ENCODE measurements at places on chromosomes 4 and X.

GRCh38 chr4:75030649-75031235, 97.8 kb downstream of the PARM1 start:
- no peak for DNase-seq

- DNase-seq = no peak
Measured at GRCh38 chr4:62899646-62900364, 1509.4 kb downstream of the TECRL start.

- DNase-seq = peak; percentile 35
Measured at GRCh38 chrX:74023203-74023602, 280.8 kb upstream of the ZCCHC13 start.

DNA sequence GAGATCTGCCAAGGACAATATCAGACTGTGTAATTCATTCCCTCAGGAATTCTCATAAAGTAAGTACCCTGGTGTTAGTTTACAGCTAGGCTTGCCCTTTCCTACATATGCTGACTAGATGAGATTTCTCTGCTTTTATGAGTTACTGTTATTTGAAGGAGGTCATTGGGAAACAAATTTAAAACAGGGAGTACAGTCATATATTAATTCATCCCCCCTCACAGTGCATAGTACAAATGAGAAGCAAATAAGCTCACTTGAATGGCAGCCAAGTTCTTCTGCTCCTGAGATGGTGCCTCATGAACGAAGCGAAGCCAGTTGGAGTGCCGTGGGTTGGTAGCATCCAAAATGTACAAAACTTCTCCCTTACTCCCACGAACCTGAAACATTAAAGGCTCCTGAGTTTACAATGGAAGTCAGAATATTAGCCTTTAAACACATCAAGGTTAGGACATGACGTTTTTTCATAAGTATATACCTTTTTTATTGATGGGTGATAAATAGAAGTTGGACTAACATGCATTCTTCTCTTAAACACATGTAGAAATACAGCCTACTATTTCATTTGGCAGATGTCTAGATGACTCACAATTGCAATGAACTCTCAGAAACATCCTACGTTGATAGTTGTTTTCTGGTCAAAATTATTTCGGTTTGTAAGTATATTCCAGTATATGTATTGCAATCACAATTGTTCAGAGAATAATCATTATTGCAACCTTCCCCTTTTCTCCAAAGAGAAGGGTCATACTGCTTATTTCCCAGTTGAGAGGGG, 69.2 kb downstream of the PRDM5 start:
- DNase-seq = no peak

- no peak for DNase-seq
Measured at GRCh38 chr4:14008494-14008893, 381.0 kb upstream of the BOD1L1 start.

- no peak for DNase-seq
Measured at GRCh38 chr4:94329933-94330332, 12.7 kb downstream of the HPGDS start.

GRCh38 chr4:29046186-29046585, 1674.0 kb upstream of the PCDH7 start:
- peak; percentile 74 for DNase-seq

DNA sequence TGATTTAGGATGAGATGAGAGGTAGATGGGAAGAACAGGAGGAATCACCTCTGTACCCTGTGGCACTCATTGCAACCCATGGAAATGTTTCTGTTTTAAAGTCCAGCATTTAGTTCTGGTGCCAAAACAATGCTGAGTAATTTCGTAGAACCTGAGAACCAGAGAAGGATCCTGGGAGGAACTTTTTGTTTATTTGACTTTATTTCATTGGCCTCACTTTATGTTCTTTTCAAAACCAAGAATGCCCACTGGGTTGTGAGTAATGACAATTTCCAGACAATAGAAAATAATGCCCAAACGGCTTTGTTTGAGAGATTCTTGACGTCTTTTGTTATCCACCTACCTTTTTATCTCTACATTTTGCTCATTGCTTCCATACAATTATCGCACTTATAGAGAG, 111.3 kb downstream of the SHROOM3 start:
- DNase-seq = no peak

GRCh38 chr4:91057871-91058270, 930.7 kb downstream of the CCSER1 start:
- no peak for DNase-seq

- peak; percentile 57 for DNase-seq
Measured at GRCh38 chr4:25113915-25114904, 46.0 kb downstream of the SEPSECS start.

DNA sequence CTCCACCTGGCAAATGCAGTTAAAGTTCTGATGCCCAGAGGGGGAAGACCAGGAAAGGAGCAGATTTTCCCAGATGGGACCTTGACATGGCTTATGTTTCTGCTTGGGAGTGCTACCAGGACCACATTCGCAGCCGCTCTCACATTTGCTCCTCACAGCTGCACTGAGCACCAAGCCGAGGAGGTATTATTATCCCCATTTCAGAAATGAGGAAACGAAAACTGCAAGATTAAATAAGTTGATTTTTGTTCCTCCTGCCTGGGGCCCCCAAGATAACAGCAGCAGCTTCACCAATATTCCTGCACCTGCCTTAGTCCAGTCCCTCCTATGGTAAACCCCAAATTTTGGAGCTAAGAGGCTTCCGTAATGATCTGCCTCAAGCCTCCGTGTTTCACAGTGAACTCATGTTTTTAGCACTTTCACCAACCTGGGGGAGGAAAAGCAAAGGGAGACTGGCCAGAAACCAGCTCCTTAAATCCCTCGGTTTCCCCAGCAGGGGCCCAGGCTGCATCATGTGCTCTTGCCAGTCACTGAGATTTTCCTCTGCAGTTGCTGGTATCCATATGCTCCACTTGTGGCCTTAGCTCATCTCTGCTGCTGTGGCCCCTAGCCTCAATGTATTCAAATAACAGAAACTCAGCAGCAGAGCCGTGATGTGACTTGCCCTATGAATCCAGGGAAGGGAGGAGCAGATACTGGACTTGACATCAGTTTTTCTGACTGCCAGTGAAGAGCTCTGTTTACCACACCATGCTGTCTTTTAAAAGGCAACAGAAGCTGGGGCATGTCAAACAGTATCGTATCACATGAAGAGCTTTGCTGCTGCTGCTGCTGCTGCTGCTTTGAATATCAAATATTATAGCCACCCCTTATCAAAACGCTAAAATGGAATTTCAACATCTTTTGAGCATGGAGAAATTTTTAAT, 95.5 kb upstream of the KLHL13 start:
- DNase-seq = no peak

DNA sequence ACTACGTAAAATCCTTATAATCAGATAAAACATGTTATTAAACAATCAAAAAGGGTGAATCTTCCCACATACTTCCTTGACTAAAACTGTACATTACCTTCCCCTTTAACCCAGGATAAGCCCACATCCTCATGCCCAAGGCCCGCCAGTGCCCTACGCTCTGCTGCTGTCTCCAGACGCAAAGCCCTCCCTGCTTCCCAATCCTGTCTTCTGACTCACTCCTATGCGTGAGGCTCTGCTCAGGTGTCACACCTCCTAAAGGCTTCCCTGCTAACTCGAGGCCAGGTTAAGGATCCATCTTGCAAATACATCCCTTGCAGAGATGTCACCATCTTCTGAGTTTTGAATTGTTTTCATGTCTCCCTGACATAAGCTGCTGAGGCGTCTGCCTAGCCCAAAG, 61.6 kb downstream of the STX18 start:
- no peak for DNase-seq

- peak; percentile 73 for DNase-seq
Measured at GRCh38 chrX:135086197-135086854, 34.0 kb downstream of the ETDB start.

DNA sequence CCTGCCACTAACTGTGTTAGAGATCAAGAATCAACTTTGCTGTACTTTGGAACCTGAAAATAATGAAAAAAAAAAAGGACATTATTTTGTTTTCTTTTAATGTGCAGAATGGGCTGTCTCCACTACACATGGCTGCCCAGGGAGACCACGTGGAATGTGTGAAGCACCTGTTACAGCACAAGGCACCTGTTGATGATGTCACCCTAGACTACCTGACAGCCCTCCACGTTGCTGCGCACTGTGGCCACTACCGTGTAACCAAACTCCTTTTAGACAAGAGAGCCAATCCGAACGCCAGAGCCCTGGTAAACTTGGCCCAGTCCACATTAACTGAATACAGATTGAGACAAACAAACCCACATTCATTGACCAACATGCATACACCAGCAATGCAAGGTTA, 206.2 kb downstream of the ANK2 start:
- DNase-seq = no peak

- no peak for DNase-seq
Measured at GRCh38 chrX:150229030-150229429, 134.1 kb upstream of the MAMLD1 start.

- DNase-seq = peak; percentile 95
Measured at GRCh38 chr4:55549888-55550287, 3.2 kb upstream of the CLOCK start.

GRCh38 chrX:15854080-15854655, 445 bp downstream of the AP1S2 start:
- peak; percentile 1 for DNase-seq

- DNase-seq = no peak
Measured at GRCh38 chr4:161160718-161161117, 1003.1 kb downstream of the FSTL5 start.

GRCh38 chrX:37887347-37887746, 40.0 kb upstream of the DYNLT3 start:
- DNase-seq = no peak
